ENCODE measurements at places on chromosomes 7 and 10.
A peak's percentile ranks its signal among the peaks of the same experiment; 100 is the strongest.

- DNase-seq, result no peak
Measured at GRCh38 chr7:102424129-102424551, 9.2 kb upstream of the ORAI2 start.

DNA sequence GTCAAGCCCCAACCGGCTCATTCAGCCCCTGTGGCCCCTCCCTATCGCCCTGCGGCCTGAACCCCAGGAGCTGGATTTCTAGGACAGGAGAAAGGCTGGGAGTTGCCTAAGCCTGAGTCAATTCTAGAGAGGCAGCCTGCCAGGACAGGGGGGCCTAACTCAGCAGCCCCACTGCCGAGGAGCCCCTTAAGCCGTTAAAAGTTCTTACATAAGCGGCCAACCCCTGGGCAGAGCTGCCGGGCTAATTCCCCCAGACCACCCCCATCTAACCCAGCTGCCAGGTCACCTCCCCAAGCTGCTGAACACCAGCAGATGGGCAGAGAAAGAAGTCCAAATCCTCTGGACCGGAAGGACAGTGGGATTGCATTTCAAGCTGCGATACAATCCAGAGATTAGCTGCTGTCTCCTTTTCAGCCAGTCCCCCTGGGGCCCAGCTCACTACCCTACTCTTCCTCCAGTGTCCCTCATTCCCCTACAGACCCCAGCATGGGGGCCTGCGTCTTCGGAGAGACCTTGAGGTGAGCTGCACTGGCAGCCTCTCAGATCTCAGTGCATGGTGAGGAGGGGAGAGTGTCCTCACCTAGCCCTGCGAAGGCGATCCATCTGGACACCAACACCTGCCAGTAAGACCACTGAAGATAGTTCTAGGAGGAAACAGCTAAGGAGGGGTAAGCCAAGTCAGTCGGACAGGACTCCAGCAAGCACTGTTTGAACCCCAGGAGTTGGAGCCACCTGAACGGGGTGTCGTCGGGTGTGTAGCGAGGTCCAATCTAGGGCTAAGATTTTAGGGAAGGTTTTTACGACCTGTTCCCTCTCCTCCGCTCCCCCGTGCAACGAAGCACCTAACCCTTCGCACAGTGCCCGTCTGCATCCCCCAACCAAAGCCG, 830 bp downstream of the IMPDH1 start:
- no peak for DNase-seq

DNA sequence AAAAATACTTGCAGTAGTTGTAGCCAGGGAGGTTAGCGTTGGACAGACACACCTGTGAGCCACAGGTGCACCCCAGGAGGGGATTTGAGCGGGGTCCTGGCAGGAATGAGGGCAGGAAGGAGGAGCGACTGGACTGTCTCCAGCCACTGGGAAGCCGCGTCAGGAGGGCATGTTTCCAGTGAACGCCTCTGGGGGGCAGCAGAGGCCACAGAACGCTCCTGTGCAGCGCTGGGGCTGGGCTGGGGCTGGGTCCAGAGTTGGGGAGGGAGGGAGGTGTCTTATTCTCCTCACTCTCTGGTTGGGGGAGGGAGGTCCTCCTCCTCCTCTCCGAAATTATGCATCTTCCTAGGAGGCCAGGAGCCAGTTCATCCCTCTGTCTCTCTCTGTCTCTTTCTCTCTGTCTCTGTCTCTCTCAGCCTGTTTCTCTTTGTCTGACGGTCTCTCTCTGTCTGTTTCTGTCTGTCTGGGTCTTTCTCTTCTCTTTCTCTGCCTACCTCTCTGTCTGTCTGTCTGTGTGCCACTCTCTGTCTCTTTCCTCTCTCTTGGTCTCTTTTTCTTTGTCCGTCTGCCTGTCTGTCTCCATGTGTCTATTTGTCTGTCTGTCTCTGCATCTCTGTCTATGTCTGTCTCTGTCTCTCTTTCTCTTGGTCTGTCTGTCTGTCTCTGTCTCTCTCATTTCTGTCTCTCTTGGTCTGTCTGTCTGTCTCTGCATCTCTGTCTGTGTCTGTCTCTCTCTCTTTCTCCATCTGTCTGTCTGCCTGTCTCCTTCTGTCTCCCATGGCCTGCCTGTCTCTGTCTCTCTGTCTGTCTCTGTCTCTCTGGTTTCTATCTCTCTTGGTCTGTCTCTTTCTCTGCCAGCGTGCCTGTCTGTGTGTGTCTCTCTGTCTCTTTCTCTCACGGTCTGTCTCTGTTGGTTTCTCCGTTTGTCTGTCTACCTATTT, 9.9 kb upstream of the PSMG3 start:
- peak; percentile 73 for DNase-seq

DNA sequence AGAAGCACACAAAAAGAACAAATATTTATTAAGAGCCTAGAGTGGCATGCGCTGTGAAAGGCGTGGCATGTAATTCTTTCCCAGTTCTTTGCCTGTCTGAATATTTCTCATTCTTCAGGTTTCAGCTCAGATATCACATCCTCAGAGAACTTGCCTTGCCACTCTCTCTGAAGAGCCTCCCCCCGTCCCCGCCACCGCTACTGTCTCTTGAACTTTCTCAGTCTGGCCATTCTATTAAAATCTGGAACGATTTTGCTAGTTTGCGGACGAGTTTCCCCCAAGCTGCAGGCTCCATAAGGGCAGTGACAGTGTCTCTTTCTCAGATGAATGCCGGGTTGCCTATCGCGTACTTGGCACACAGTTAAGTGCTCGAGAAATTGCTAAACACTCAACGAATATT, 787 bp upstream of the PLEKHA1 start:
- no peak for DNase-seq

GRCh38 chr10:48691812-48692528, 7.3 kb downstream of the WDFY4 start:
- DNase-seq, result no peak

GRCh38 chr7:41731493-41732435, 28.9 kb upstream of the INHBA start:
- DNase-seq, result peak; percentile 47

GRCh38 chr10:65894961-65895360, 1030.9 kb upstream of the LRRTM3 start:
- no peak for DNase-seq

GRCh38 chr10:92419740-92420545, 129.0 kb downstream of the MARCHF5 start:
- DNase-seq, result peak; percentile 14

DNA sequence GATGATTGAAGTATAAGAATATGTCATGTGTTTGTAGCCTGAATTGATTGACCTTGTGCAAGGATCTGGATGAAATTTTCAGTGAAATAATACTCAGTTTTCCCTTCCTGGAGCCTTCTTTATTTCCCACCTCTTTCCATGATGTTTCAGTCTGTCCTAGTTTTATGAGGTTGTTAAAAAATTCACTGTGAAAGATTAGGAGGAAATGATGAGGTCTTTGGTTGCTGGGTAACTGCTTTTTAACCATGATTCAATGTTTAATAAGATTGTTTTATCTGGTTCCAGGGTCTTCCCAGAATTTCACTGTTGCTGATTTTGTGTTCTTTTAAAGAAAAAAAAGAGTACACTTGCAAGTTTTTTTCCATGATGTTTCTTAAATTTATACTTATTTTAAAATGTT, 221.5 kb downstream of the MBL2 start:
- no peak for DNase-seq

DNA sequence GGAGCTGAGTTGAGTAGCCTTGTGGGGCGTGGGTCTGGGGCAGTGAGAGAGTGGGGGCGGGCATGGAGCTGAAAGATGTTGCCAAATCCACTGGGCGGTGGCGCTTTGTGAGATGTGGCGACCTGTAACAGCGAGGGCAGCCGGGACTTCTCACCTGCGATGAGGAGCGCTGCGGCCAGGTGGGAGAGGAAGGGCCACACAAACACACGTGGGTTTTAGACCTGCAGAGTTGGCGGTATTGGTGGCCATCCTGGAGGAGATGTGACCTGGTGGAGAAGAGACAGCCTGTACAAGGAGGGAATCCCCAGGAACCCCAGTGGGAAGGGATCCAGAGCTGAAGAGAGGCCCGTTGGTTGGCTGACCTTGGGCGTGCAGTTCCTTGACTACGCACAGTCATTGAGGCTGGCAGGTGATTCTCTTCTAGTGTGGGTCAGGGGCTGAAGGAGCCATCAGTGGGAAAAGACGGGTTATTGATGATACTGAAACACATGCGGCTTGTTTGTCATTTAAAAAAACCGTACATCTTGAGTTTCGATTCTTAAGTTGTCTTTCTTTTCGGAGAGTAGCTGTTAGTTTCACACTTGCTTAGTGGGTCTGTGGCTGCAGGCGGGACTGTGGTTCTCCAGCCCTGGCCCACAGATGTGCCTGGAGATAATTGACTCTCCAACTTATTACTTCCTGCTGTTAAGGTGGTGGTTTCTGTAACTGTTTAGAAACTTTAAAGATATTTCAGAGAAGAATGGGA, 2.4 kb downstream of the CHST12 start:
- peak; percentile 89 for DNase-seq

DNA sequence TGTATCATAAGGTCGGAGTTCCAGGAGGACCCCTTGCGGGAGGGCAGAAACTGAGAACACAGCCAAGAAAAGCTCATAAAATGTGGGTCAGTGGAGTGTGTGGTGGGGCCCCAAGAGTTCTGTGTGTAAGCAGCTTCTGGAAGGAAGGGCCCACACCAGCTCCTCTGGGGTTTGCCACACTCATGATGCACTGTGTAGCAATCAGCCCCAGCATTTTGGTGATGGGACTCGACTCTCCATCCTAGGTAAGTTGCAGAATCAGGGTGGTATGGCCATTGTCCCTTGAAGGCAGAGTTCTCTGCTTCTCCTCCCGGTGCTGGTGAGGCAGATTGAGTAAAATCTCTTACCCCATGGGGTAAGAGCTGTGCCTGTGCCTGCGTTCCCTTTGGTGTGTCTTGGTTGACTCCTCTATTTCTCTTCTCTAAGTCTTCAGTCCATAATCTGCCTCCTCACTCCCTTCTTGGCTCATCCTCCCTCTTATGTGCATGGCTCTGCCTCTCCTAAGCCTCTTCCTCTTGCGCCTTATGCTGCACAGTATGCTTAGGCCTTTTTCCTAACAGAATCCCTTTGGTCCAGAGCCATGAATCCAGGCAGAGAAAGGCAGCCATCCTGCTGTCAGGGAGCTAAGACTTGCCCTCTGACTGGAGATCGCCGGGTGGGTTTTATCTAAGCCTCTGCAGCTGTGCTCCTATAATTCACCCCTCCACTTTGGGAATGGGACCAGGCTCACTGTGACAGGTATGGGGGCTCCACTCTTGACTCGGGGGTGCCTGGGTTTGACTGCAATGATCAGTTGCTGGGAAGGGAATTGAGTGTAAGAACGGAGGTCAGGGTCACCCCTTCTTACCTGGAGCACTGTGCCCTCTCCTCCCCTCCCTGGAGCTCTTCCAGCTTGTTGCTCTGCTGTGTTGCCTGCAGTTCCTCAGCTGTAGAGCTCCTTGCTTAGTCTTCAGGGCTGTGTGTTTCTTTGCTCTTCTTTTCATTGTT, 17.8 kb downstream of the PRSS2 start:
- DNase-seq, result peak; percentile 20

GRCh38 chr7:151482883-151483710, 36.6 kb downstream of the RHEB start:
- no peak for DNase-seq

DNA sequence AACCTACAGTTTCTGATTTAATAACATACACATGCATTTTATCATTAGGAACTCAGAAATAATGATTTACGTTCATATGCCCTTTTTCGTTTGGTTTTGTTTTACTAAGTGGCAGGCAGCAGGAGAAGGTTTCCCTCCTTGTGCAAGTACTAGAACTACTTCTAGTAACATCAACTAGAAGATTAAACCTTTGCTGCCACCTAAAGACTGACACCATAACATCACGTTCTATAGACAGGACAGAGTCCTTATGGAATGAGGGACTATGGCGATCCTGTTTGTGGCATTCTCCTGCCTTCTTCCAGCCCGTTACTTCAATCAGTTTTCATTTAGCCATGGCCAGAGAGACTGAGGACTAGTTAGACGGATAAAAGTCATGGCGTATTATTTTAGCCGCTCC, 53.2 kb downstream of the GAD2 start:
- DNase-seq, result peak; percentile 6
